ENCODE measurements at places on chromosomes 6 and 20.

GRCh38 chr20:9408422-9409300, 105.7 kb upstream of the LAMP5 start:
- H3K36me3 ChIP-seq, result no peaks in the 10 kb centered on the region
- H3K4me3 ChIP-seq, result no peak overlapping the region
- no peaks in the 10 kb centered on the region for H3K4me1 ChIP-seq
- no peak overlapping the region for H3K27ac ChIP-seq
- DNase-seq, result no peak

GRCh38 chr6:131998255-131998982, 47.2 kb upstream of the CCN2 start:
- H3K4me1 ChIP-seq, result no peaks in the 10 kb centered on the region
- peak overlapping the region; percentile 34 for H3K27ac ChIP-seq
- no peak overlapping the region for H3K4me3 ChIP-seq
- H3K36me3 ChIP-seq, result no peaks in the 10 kb centered on the region

DNA sequence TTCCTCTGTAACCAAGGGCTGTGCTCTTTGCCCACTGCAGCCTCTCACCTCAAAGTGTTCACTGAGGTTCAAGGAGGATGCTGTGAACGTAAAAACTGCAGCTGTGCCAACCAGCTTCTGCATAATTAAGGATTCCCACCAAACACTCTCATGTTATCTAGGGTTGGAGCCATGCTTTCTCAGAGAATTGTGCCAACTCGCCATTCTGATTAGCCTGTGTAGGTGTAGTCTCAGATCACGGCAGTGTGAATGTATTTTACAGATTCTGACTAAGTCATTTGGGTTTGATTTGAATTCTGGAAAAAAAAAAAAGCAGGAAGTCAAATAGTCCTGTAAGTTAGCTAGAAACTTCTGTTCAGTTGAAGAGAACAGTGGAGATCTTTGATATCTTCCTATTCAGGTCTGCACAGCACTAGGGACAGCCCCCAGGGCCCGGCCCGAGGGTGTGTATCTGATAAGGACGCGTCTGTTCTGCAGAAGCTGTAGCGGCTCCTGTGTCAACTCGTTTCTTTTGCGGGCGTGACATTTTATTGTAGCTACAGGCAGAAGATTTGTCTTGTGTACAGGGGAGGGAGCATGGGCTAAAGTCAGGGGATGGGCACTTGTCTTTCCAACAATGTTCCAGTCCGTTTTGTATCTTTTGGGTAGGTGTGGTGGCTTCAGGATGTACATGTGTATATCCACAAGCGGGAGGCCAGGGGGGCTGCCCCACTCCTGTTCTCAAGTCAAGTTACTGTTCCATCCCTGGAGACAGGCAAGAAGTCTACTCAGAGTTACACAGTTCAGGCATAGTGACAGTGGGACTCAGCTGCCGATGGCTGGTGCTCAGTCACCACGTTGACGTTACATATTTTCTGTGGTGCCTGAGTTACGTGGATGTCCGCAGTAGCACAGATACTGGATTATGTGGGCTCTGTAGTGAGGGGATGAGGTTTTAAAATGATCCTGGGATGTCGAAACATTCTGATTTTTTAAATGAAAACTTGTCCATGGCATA, 12.4 kb downstream of the IRF4 start:
- no peaks in the 10 kb centered on the region for H3K27me3 ChIP-seq
- H3K36me3 ChIP-seq, result no peaks in the 10 kb centered on the region
- H3K4me3 ChIP-seq, result no peak overlapping the region
- H3K4me1 ChIP-seq, result no peaks in the 10 kb centered on the region

GRCh38 chr20:47256668-47257236, 99.7 kb downstream of the ZMYND8 start:
- DNase-seq, result no peak
- peaks cover 38% of the 10 kb centered on the region for H3K4me1 ChIP-seq
- no peak overlapping the region for H3K4me3 ChIP-seq
- peaks cover 83% of the 10 kb centered on the region for H3K36me3 ChIP-seq

GRCh38 chr6:33298773-33299236, at the start of gene RGL2:
Gene RGL2 (minus strand): TSS chr6:33298942. CDS start chr6:33298610, 332 bp downstream.
- peak within 1 kb of the TSS; percentile 93 for H3K4me3 ChIP-seq
- no peaks in the 10 kb centered on the region for H3K27me3 ChIP-seq
- no peak for DNase-seq
- H3K27ac ChIP-seq, result peak within 1 kb of the TSS; percentile 93
- H3K36me3 ChIP-seq, result peaks cover 59% of the 10 kb centered on the region

DNA sequence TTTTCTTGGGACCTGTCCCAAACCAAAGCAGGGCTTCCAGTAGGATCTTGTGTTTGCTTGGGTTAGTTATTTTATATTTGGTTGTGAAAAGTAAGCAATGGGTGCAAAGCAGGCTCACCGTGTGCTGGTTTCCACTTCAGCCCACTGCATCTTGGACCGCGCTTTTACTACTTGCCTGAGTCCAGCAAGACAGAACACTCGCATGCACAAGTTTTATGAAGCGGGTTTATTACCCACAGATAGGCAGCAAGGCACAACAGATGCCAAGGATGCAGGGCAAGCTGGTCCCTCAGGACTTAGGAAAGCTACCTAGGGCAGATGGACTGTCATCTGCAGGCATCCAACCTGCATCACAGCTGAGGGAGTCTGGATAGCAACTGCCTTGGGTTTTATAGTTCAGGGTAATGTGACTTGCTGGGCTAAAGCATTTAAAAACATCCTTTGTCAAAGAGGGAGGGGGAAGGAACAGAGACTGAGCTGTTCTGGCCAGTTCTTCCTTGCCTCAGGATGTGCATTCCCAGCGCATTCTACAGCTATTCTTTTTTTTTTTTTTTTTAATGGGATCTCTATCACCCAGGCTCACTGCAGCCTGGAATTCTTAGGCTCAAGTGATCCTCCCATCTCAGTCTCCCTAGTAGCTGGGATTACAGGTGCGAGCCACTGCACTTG, 18.5 kb downstream of the CITED2 start:
- DNase-seq, result no peak
- H3K27ac ChIP-seq, result no peak overlapping the region
- no peaks in the 10 kb centered on the region for H3K36me3 ChIP-seq
- no peak overlapping the region for H3K4me3 ChIP-seq

GRCh38 chr6:87095087-87095509, at the start of gene CGA:
Gene CGA (minus strand): TSS chr6:87095106. CDS start chr6:87088200, 6,906 bp downstream.
- no peak for DNase-seq
- no peaks in the 10 kb centered on the region for H3K27me3 ChIP-seq
- H3K4me1 ChIP-seq, result no peaks in the 10 kb centered on the region
- H3K4me3 ChIP-seq, result no peak within 1 kb of the TSS
- H3K36me3 ChIP-seq, result no peaks in the 10 kb centered on the region
- no peak within 1 kb of the TSS for H3K27ac ChIP-seq

GRCh38 chr6:21441386-21441785, 152.2 kb upstream of the SOX4 start:
- H3K4me1 ChIP-seq, result no peaks in the 10 kb centered on the region
- H3K36me3 ChIP-seq, result no peaks in the 10 kb centered on the region
- DNase-seq, result no peak
- H3K27me3 ChIP-seq, result no peaks in the 10 kb centered on the region

GRCh38 chr20:51379601-51380341, 162.7 kb downstream of the NFATC2 start:
- H3K36me3 ChIP-seq, result no peaks in the 10 kb centered on the region
- H3K27me3 ChIP-seq, result no peaks in the 10 kb centered on the region
- no peak overlapping the region for H3K27ac ChIP-seq

DNA sequence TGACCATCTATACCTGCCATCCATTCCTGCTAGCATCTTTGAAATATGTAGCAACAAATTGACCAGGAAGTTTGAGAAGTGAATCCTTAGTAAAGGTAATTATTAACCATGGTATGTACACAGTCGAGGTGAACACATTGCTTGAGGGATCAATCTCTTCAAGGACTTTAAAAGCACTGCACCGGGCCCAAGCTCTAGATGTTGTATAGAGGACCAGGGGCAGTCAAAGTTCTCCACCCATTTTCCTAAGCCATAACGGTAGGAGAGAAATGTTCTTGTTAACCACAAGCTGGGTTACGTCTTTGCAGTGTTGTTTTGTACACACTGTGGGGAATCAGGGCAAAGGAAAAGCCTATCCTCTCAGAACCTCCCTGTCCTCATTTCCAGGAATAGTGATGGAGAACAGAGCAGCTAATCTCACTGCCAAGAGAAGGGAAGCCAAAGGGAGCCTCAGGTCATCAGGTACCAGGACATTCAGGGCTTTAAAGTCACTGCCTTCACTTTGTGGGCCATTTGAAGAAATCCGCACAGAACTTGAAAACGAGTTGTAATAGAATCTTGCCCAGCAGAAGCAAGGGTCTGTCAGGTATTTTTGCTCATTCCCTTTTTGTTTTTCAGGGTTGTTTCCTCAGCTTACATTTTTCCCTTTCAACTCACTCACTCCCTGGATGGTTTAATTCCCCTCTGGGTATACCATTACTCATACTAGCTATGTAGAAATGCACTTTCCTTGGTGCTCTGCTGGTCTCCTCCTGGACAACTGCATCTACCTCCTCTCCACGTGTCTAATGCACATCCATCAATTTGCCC, 5.3 kb upstream of the PM20D2 start:
- H3K27ac ChIP-seq, result no peak overlapping the region
- no peaks in the 10 kb centered on the region for H3K36me3 ChIP-seq
- no peaks in the 10 kb centered on the region for H3K27me3 ChIP-seq
- H3K4me1 ChIP-seq, result peaks cover 3% of the 10 kb centered on the region

GRCh38 chr6:134797400-134798113, 152.3 kb downstream of the ALDH8A1 start:
- no peaks in the 10 kb centered on the region for H3K4me1 ChIP-seq
- no peaks in the 10 kb centered on the region for H3K36me3 ChIP-seq
- DNase-seq, result no peak
- H3K27ac ChIP-seq, result no peak overlapping the region

Measured in esophagus squamous epithelium (tissue), 5 donors.